CD4-positive, alpha-beta memory T cell (primary cell): ENCODE measurements at places on chromosomes 13 and 19. TPM values are rescaled to one million over a fixed set of nuclear protein-coding genes. Genes with fewer than 3 reads are reported as not detected.

DNA sequence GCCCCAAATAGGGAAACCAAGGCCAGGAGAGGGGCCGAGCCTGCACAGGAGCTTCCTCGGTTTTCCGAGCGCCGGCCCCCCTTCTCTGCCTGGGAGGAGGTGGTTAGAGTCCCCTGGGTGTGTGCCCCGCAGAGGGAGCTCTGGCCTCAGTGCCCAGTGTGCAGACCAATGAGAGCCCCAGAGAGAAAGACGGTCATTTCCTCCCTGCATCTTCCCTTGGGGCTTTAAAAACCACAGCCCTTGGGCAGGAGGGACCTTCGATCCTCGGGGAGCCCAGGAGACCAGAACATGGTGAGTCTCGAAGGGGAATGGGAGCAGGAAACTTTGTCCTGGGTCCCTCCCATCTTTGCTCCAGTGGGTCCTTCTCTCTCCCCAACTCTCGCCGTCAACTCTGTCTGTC is at the start of gene C5AR1:
Gene C5AR1 (plus strand): TSS at position 254 of the 400 bp plus-strand sequence. CDS start 35 bp downstream, at position 289.
- DNase-seq: no peak

- DNase-seq: no peak
Measured at GRCh38 chr13:93640452-93640851, 413.8 kb downstream of the GPC6 start.

GRCh38 chr13:49938921-49939320 is 2.8 kb upstream of the SPRYD7 start:
- no peak for DNase-seq

GRCh38 chr13:76720821-76721220 is 165.4 kb downstream of the KCTD12 start:
- DNase-seq: no peak

ZNF146 gene
- 74.9 TPM for total RNA-seq

DNA sequence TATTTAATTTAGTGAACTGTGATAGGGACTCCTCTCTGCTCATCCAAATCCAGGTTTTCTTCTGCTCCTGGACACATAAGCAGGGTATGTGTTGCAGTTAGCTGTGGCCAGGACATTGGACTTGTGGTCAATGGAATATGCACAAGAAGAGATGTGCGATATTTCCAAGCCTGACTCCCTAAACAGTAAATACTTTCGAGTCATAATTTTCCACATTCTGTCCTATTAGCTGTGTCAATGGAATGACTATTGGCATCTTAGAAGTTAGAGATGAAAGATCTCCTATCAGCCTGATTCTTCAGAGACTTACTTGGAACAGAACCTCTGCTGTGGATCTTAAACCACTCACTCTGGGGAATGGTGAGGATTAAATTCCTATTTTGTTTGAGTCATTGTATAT is 771.0 kb downstream of the EFNB2 start:
- no peak for DNase-seq

GRCh38 chr19:19782783-19783182 is 38.8 kb downstream of the ZNF506 start:
- no peak for DNase-seq
